Peyer's patch (tissue), 4 donors: ENCODE measurements at places on chromosomes 2 and 18. TPM values are rescaled to one million over a fixed set of nuclear protein-coding genes. Genes with fewer than 3 reads are reported as not detected.

DNA sequence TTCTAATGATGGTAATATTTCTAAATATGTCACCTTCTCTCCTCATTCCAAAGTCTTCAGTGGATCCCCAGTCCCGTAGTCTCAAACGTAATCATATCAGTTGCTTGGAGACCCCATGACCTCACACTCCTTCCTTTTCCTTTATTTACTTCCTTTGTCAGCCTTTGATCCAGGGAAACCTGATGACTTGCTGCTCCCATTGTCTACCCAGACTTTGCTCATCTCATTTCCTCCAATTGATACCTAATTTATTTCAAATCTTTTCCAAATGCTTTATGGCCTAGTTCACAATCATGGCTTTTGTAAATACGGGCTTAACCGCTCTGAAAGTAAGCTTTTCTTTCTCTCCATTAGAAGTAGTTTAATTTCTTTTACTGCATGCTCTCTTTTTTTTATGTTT is 402.4 kb upstream of the CYRIA start:
- no peaks in the 10 kb centered on the region for H3K27me3 ChIP-seq
- no peaks in the 10 kb centered on the region for H3K4me1 ChIP-seq
- no peak overlapping the region for H3K4me3 ChIP-seq

GRCh38 chr2:14517731-14518130 is 114.8 kb upstream of the LRATD1 start:
- H3K36me3 ChIP-seq, result no peaks in the 10 kb centered on the region
- no peak overlapping the region for H3K4me3 ChIP-seq
- DNase-seq, result no peak
- H3K27ac ChIP-seq, result no peak overlapping the region
- no peaks in the 10 kb centered on the region for H3K4me1 ChIP-seq
- H3K27me3 ChIP-seq, result no peaks in the 10 kb centered on the region

GRCh38 chr2:172374318-172375240 is 52.8 kb upstream of the ITGA6 start:
- no peaks in the 10 kb centered on the region for H3K4me1 ChIP-seq
- peak overlapping the region; percentile 52 for H3K27ac ChIP-seq
- no peaks in the 10 kb centered on the region for H3K36me3 ChIP-seq
- H3K4me3 ChIP-seq, result no peak overlapping the region
- no peaks in the 10 kb centered on the region for H3K27me3 ChIP-seq

- peaks cover 7% of the 10 kb centered on the region for H3K4me1 ChIP-seq
- no peak for DNase-seq
- no peak overlapping the region for H3K27ac ChIP-seq
These were observed 89.3 kb downstream of the LIMS1 start for GRCh38 chr2:108623616-108624015.

DNA sequence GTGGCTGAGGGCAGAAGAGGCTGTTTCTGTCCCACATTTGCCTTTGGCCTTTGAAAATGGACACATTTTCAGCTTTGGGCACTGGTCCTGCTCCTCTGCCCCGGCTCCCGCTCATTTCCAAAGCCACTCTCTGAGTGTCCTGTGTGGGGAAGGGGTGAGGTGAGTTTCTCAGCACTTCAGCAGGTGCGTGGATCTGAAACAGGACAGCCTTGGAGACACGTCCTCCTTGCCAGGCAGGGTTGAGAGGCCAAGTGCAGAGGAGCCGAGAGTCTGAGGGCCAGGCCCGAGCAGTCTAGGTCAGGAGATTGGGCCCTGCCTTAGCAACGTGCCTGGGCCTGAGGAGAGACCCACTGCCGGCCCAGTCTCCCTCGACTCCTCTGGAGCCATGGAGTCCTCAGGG is 21.9 kb upstream of the ALPI start:
- H3K27me3 ChIP-seq, result no peaks in the 10 kb centered on the region
- H3K27ac ChIP-seq, result no peak overlapping the region
- H3K4me1 ChIP-seq, result no peaks in the 10 kb centered on the region
- no peaks in the 10 kb centered on the region for H3K36me3 ChIP-seq
- no peak overlapping the region for H3K4me3 ChIP-seq
- no peak for DNase-seq

The MTCL1 gene
- total RNA-seq, result 7.1 TPM

The MYL1 gene
- total RNA-seq, result not detected
